ENCODE measurements at places on chromosomes 5 and 9.

GRCh38 chr9:104871961-104872527 lies 55.9 kb downstream of the ABCA1 start:
- DNase-seq, result no peak

DNA sequence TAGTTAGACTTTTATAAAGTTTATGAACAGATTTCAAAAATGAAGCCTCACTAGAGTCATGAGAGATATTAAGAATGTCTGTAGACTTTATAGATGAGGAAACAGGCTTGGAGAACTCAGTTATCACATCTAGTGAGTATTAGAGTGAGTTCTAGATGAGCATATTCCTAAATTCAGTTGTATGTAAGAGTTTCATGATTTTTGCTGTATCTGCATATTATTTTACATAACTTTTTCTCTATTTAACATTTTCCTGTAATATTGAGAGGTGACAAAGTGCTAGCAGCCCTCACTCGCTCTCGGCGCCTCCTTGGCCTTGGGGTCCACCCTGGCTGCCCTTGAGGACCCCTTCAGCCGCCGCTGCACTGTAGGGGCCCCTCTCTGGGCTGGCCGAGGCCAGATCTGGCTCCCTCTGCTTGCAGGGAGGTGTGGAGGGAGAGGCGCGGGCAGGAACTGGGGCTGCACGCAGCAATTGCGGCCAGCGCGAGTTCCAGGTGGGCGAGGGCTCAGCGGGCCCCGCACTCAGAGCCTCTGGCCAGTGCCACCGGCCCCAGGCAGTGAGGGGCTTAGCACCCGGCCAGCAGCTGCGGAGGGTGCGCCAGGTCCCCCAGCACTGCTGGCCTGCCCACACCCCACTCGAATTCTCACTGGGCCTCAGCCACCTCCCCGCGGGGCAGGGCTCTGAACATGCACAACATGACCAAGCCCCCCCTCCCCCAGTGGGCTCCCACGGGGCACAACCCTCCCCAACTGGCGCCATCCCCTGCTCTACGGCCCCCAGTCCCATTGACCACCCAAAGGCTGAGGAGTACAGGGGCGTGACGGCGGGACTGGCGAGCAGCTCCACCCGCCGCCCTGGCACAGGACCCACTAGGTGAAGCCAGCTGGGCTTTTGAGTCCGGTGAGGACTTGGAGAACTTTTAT lies 182.1 kb downstream of the TLE1 start:
- DNase-seq, result no peak

DNA sequence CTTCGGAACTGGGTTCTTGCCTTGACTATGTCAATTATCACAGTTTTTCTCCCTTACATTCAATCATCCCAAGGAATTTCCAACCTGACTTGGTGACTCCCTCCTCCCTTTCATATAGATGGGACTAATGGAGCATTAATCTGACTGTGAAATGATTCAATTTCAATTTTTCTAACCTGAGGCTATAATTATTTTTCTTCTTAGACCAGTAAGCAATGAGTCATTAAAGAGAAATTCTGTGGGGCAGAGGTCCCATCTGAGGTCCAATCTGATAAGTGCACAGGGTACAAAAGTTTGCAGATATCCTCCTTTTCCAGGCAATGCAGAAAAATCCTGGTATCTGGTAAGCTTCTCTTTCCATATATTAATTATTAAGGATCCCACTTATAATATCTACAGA lies 18.9 kb downstream of the PDE4D start:
- no peak for DNase-seq

DNA sequence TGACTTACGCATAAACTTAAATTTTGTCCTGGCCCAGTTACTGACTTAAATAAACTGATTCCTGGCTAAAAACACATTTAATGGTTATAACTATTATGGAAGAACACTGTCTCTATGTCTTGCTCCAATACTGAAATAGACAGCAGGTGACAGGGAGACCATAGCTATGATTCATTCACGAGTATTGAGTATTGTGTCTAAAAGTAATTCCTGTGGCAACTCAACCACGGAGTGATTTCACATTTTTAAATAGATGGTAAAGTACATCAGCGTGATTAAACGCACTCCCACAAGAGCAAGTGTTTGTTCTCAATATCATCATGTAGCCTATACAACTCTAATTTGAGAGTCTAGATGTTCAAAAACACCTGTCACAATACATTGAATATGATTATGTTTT lies 35.9 kb upstream of the PCSK1 start:
- no peak for DNase-seq

GRCh38 chr9:16131264-16131663 lies 578.4 kb downstream of the CCDC171 start:
- no peak for DNase-seq

DNA sequence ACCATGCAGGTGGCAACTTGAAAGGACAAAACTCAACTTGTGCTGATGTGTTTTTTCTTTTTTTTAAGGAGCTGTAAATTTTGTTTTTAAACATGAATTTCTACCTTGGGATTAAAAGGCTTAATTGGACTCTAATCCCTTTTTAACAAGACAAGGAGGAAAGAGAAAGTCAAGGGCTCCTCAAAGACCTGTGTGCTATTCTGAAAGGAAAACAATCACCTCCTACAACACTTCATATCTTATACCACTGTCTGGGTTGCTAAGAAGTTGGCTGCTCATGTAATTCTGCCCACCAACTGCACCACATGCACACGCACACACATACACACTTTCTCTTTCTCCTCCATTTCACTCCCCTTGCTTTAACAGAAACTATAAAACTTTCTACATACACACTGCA lies 78.6 kb downstream of the SH3RF2 start:
- DNase-seq, result no peak

DNA sequence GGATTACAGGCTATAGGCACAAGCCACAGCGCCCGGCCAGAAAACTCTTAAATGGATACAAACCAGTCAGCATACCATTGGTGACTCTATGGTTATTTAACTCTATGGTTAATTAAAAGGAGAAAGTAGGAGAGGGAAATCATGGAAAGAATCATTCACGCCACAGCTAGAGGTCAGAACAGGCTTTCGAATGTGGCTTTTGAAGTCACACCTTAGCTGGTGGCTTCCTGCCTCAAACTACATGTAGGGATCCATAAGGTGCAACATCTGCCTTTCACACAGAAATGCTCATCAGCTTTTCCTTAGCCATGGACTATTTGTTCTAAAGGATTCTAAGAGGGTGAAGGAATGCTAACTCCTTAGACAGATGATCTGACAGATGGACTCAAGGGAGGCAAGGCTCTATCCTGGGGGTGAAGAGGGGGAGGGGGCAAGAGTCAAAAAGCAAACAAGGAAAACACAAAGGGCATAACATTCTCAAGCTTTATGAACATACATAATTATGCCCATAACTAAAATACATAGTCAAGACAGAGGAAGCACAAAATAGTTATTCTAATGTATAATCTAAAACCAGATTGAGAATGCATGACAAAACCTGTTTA lies 130.9 kb downstream of the EFNA5 start:
- DNase-seq, result no peak

- DNase-seq, result no peak
Observed at GRCh38 chr9:90651246-90651645, 8.6 kb upstream of the DIRAS2 start.

DNA sequence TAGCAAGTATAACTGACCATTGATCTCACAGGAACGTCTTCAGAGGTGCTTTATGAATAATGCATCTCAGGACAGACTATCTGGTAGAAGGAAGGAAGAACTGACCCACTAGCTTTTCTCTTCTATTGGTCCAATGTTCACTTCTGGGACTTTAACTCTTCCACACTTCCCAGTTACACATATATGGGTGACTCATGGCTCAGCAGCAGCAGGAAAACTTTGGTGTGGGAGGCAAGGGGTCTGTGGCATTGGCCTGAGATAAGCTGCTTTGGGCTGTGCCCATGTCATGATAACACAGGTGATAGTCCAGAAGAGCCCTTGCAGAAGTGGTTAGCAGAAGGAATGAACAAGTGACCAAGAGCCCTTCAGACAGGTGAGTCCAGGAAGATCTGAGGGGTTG lies 148.8 kb downstream of the RAB3C start:
- no peak for DNase-seq

DNA sequence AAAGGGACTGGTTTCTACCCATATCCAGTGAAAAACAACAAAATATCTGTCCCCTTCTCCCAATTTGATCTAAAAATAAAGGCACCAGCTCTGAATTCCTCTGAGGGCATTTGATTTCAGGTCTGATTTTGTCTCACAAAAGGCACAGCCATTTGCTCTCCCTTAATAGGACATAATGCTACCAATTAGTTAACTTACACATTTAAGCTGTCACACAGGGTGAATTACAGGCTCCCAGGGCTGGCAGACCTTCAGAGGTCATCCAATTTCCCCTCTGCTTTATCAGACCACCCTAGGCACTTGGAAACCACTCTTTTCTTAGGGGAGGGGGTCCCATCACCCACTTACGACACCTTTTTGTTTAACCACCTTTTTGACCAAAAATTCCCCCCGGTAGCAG lies 319.9 kb downstream of the SPOCK1 start:
- DNase-seq, result no peak

- DNase-seq, result no peak
Observed at GRCh38 chr9:121635300-121635876, 16.0 kb upstream of the DAB2IP start.

DNA sequence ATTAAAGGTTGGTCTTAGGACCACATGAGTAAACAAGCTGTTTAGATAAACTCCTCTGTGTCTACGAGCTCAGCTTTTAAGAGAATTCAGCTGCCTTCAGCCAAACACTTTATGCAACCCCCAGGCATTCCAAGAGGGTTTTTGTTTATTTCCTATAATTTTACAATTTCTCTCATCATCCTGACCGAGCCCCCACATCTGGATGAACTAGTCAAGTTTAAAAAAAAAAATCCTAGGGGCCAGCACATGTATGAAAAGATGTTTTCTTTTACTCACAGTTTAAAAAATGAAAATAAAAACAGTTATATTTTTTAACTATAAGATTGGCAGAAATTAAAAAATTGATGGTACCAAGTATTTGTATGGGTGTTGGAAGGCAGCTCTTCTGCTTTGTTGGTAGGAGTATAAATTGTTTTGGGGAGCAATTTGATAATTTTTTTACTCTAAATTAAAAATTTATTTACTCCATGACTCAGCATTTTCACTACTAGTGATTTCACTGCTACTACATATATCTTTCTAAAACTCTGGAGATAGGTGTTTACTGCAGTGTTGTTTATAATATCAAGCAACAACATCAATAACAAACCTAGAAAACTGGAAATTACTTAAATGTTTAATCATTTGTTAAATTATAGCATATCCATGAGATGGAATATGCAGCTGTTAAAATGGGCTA lies 18.1 kb downstream of the YTHDC2 start:
- DNase-seq, result no peak

- DNase-seq, result no peak
Observed at GRCh38 chr5:76280494-76280893, 122.6 kb upstream of the IQGAP2 start.

GRCh38 chr5:9401786-9402472 lies 143.9 kb downstream of the SEMA5A start:
- DNase-seq, result no peak

GRCh38 chr9:227860-228259 lies 13.2 kb downstream of the DOCK8 start:
- DNase-seq, result no peak
